ENCODE measurements at places on chromosomes 12 and 14.

- DNase-seq, result no peak
Observed at GRCh38 chr12:90870971-90871725, 83.8 kb downstream of the CCER1 start.

- DNase-seq, result no peak
Observed at GRCh38 chr12:54723379-54724256, 75.5 kb upstream of the DCD start.

GRCh38 chr12:43696154-43696553, 62.4 kb downstream of the PUS7L start:
- no peak for DNase-seq

DNA sequence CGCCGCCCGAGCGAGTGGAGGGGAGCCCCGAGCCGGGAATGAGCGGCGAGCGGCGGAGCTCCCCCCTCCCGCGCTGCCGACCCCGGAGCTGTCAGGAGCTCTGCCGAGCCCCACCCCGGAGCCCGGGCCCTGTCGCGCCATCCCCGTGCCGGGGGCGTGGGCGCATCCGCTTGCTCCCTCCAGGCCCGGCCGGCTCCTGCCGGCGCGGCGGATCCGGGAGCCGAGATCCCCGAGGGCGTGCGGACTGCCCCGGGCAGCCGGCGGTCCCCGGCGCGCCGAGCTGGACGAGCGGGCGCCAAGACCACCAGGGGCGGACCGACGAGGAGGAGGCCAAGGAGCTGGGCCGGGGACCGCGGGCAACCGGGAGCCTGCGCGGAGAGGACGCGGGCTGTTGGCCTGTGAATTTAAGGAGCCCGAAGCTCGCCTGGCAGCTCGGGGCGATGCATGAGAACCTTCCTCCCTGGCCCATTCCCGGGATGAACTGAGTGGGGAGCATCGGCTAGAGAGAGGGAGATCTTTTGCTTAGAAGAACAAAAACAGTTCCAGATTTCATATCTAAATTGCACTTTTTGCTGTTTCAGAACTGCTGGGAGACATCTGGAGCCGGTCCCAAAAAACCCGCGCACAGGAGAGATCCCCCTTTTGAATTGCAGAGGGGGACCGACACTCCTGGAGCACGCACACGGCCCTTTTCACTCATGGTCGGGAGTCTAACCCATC, 2.0 kb downstream of the PTHLH start:
- DNase-seq, result no peak
